ENCODE measurements at places on chromosomes 4 and X.
A peak's percentile ranks its signal among the peaks of the same experiment; 100 is the strongest.

DNA sequence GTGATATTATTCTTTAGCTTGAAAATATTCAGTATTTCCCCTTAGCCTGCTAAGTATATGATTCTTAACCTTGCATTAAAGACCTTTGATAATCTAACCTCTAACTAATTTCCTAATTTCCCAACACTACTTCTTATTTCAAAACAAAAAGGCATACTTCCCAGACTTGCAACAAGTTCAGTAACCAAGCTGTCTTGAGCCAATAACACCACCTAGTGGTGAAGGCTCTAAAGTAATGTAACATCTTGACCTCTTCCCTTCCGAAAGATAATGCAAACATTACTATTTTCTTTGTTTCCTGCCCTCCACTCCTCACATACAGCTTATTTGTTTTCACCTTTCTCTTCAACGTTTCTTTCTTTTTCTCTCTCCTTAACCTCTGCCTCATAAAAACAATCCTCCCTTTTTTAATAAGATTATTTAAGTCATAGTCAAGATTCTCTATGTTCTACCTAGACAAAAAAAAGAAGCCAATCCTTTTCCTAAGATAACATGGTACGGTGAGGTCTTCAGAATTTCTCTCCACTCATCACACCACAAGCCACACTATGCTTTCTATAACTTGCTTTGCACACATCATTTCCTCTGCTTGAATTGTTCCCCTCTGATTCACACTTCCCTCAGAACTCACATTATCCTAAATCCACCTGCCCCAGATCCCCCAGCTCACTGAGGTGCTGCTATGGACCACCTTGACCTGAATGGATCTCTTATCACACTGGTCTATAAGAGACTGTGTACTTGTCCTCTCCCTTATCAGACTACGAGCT, 3.5 kb downstream of the FAT1 start:
- DNase-seq = peak; percentile 12

DNA sequence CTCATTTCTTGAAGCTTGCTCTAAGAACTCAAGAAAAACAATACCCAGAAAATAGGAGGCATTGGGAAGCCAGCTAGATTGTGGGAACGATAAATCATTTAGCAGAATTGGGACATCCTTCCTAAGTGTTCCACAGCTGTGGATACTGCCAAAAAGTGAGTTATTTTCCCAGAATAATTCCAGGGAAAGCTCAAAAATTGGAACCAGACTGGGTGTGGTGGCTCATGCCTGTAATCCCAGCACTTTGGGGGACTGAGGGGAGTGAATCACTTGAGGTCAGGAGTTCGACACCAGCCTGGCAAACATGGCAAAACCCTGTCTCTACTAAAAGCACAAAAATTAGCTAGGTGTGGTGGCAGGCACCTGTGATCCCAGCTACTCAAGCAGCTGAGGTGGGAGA, 68.2 kb upstream of the GK2 start:
- no peak for DNase-seq

DNA sequence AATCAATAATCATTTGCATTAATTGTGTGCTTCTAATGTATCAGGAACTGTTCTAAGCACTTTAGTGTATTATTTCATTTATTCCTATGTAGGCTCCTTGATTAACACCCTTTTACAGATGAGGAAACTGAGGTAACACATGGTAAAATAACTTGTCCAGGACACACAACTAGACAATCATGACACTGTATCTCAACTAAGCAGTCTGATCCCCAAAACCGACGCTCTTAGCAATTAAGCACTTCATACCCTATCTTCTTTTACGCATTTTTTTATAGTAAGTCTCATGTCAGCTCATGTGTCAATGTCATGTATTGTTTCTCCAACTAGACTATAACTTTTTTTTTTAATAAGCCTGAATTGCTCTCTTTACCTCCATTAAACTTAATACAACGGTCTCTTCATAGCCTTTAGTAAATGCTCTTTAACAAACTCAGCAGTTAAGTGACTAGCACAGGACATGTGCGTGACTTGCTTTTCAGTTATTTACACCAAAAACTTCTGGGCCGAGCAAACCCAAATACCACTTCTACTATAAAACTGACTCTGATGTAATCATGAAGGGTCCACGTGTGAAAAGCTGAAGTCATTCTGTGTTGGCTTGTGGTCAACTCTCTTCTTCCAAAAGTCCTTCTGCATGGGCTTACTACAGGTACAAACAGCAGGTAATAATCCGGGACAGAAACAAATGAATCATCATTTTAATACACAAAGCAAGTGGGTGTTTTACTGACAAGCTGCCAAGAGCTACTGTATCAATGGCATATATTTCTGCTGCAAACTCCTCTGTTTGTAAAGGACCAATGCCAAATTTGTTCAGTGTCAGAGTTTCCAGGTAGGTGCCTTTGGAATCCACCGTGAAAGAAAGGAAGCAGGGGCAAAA, 7.9 kb upstream of the AMBN start:
- no peak for DNase-seq

DNA sequence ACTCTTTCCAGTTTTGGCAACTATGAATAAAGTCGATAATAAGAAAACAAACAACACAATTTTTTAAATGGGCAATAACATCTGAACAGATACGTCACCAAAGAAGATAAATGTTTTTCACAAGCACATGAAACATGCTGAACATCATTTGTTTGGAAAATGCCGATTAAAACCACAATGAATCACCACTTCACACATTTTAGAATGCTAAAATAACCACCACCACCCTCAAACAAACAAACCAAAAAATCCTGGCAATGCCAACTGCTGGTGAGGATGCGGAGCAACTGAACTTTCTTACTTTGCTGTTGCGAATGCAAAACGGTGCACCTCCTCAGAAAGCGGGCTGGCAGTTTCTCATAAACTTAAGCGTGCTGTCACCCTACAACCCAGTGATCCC, 115.9 kb downstream of the NSUN7 start:
- no peak for DNase-seq

- no peak for DNase-seq
These were observed 48.0 kb upstream of the HDAC8 start for GRCh38 chrX:72620550-72621145.

DNA sequence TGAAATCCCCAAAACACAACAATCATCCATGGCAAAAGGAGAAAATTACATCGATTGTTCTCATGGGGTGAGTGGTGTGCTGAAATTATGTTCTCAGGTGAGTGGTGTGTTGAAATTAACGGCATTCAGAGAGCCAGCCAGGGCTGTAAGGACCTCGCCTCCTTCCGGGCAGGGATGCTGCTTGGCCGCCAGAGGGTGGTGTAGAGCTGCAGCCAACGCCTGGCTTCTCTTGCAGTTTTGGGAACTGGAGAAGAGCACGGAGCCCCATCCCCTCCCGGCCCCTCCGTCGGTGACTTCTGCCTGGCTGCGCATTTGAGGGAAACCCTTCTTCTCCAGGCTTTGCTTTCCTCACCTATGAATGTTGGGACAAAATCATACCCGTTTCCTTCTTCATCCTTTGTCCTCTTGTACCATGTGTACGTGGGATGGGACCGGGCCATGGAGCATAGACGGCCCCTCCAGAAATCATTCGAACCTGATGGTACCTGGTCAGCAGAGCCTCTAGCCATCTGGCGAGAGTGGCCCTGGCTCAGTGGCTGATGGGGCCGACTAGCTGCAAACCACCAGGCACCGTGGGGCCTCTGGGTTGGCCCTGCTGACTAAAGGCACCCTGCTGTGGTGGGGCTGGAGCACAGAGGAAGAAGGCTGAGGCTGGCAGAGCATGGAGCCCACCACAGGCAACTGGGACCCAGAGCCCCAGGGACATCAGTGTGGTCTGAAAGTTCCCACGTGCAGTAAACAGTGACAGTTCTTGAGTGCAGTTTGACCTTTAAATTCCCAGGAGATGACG, 28.4 kb downstream of the TRMT44 start:
- peak; percentile 75 for DNase-seq

DNA sequence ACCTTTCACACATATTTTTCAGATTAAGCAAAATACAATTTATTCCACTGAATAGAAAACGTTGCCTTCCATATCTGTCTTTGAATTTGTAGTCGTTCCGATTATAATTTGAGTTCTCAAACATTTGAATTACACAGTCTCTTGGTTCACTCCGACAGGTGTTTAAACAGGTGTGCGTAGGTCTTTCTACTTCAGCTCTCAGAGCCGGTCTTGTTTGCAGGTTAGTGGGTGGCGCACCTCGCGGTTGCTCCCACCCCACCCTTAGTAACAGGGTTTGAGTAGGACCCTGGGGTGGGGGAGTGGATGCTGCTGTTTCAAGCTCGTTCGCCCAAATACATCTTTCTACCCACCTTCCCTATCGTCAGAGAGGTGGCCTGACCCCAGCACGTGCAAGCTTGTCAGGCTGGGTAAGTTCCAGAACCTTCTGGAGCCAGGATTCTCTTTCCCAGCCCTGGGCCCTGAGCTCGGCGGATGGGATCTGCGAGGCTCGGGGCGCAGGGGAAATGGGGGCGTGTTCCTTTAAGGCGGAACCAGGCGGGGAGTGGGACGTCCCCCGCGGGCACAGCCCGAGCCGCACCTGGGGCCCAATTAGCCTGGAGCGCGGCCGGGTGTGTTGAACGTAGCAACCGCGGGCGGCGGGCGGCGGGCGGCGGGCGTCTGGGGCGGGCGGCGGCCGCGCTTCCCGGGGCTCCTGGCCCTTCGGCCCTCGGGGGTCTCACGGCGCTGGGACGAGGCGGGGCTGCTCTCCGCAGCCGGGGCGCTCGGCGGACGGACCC, at the start of gene FAM149A:
Gene FAM149A, plus strand, starts transcription at position 591 of the 776 bp plus-strand sequence.
- DNase-seq = peak; percentile 15

DNA sequence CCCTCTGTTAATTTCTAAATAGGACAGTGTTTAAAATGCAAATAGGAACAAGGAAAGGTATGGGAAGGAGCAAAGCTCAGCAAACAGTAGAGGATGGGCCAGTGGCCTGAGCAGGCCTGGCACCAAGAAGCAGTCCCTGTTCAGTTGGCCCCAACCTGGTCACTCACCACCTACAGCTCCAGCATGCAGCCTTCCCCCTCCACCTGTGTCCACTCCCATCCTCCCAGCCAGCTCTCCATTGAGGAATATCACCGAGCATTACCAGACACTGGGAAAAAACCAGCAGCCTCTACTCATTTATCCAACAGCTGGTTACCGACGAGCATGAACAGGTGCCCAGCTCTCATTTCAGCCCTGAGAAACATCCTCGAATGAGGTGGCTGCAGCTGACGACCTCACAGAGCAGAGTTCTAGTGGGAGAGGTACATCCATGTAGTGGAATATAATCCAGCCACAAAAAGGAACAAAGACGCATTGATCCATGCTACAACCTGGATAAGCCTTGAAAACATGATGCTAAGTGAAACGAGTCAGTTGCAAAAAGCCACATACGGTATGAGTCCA, 25.6 kb downstream of the CD99L2 start:
- DNase-seq = no peak

- DNase-seq = no peak
These were observed 35.4 kb downstream of the IGFBP7 start for GRCh38 chr4:57074744-57075143.

GRCh38 chr4:46277165-46277951, 112.6 kb downstream of the GABRA2 start:
- no peak for DNase-seq

- no peak for DNase-seq
These were observed 3.3 kb upstream of the SPON2 start for GRCh38 chr4:1175635-1176229.

DNA sequence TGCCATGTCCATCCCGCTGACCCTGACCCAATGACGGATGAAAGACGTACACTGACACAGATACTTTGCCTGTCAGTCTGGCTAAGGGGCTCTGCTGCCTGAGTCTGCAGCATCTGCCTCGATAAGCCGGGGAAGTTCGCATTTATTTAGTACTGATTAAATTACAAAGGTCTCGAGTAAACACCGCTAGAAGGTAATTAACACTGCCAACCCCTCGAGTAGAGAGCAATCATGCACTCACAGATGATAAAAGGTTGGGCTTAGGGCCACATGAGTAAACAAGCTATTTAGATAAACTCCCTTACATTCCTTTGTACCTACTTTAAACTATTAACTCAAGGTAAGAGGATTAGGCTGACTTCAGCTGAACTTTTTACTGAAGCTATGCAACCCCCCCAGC, 16.0 kb upstream of the RBMXL3 start:
- DNase-seq = no peak

DNA sequence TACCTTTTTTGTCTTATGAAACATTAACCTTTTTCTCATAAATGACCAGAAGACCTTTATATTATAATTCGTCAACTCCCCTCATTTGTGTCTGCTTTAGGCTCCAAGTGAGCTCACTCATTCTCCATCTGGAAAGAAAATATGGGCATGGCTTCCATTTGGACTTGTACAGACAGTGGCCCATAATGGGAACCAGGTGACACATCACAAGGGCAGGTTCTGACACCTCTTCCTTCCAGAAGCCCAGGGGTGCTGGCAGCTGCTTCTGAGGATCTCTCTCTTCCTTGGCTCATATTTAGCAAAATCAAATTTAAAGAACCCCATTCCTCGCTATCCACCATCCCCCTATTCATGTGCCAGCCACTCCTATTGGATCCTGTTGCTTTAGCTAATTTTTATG, 69.6 kb downstream of the CD38 start:
- no peak for DNase-seq

GRCh38 chrX:111581086-111581485, 69.6 kb downstream of the SERTM2 start:
- DNase-seq = no peak

DNA sequence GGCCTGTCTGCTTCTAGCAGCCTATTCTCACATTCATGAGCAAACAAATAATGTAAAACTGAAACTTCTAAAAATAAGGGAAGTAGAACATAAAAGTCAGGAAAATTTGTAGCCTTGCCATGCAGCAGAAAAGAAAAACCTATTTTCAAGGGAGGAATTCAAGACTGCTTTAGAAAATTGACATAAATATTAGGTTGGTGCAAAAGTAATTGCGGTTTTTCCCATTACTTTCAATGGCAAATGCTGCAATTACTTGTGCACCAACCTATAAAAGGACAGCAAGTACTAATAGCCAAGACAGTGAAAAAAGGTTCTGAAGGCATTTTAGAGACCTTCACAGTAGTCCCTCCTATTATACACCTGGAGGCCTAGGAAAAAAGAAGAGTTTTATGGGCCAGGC, 457.8 kb downstream of the KLHL4 start:
- DNase-seq = no peak

GRCh38 chr4:22458098-22458497, 57.8 kb downstream of the ADGRA3 start:
- no peak for DNase-seq

DNA sequence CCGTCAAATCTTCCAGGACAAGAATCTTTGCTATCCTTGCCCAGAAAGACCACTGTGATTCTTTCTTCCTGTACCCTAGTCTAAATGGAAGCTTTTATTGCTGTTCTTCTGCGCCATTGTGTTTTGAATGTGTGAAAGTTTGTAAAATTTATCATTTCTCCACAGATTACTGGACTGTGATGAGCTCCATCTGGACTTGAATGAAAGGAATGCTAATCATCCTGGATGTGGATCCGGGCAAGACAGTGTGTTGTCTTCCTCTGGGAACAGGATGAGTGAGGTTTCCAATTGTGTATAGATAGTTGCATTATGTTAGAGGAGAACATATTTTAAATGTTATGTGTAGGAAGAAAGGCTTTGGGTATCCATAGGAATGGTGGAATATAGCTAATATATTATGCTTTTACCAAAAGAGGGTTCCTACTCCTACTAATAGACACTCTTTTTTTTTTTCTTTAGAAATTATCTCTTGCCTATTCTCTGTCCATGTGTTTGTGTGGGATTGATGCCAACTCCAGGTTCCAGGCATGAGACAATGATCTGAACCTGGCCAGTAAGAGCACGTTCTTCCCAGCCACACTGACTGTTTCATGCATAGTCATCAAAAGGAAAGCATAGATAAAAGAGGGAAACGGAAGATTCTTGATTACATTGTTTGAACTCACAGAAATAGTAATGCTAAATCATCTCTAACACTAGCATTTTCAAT, 803.6 kb upstream of the ADGRL3 start:
- DNase-seq = no peak
